ENCODE measurements at places on chromosomes 5 and 9.
A peak's percentile ranks its signal among the peaks of the same experiment; 100 is the strongest.

DNA sequence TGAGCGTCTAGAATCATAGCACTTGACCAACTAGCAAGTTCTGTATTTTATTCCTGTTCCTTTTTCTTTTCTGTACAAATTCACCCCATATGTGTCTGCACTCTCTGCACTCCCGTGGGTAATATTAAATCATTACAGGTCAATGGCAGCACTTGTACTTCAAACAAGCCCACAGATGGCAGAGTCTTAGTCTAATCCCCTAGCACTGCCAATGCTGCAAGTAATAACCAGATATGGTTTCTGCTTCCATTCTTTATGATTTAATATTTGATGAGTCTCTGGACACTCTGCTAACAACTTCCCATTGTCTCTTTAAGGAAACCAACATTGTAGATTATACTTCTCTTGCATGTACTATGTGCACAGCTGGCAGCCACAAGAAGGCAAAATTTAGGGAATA, 343.8 kb upstream of the CHD1 start:
- DNase-seq: no peak

GRCh38 chr5:16178745-16179372, 732 bp downstream of the MARCHF11 start:
- DNase-seq: peak; percentile 7

GRCh38 chr5:42912184-42912798, 100.6 kb upstream of the SELENOP start:
- peak; percentile 39 for DNase-seq

DNA sequence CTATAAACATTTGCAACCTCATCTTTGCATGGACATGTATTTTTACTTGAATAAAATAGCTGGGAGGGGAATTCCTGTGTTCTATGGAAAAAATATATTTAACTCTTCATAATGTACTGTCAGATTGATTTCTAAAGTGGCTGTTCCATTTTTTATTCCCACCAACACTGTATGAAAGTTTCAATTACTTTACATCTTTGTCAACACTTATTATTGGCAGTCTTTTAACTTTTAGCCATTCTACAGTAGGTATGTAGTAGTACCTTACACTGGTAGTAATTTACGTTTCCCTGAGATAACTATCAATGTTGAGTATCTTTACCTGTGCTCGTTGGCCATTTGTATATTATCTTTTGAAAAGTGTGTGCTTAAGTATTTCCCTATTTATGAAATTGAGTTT, 429.7 kb downstream of the KIAA0825 start:
- DNase-seq: no peak

GRCh38 chr5:55997742-55998351, 3.1 kb upstream of the IL6ST start:
- DNase-seq: no peak

DNA sequence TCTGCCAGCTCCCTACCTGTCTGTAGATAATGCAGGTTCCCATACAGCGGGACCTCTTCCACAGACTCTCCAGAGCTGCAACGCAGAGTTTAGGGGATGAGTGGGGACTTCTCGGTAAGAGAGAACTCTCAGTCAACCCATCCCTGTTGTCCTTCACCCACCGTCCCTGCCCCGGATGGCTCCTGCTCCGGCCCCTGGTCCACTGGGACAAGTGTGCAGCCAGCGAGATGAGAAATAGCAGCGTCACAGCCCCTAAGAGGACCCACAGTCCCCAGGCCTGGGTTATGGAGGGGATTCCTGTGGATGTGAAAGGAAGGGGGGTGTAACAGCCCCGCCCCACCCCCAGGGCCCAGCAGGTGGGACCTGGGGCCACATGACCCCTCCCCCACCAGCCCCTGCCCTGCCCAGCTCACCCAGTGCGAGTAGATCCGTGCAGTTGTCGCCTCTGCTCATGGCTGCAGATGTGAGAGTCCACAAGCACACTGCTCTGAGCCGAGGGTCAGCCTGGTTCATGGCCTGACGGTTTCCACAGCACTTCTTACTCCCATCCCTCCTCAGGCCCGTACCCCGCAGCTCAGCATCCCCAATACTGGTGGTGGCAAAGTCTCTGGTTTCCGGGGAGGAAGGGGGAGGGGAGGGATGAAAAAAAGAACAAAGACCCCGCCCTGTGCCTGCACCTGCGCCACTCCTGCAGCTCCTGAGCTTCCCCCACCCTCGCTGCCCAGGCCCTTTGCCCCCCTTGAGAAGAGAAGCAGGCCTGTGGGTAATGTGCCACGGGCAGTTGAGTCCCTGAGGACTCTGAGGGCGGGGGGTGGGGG, at the start of gene SIT1:
Gene SIT1, minus strand, starts transcription at position 591 of the 818 bp plus-strand sequence. Its CDS starts 78 bp downstream, at position 513.
- no peak for DNase-seq

- DNase-seq: no peak
Observed at GRCh38 chr5:149640350-149640999, 59.2 kb downstream of the ARHGEF37 start.

DNA sequence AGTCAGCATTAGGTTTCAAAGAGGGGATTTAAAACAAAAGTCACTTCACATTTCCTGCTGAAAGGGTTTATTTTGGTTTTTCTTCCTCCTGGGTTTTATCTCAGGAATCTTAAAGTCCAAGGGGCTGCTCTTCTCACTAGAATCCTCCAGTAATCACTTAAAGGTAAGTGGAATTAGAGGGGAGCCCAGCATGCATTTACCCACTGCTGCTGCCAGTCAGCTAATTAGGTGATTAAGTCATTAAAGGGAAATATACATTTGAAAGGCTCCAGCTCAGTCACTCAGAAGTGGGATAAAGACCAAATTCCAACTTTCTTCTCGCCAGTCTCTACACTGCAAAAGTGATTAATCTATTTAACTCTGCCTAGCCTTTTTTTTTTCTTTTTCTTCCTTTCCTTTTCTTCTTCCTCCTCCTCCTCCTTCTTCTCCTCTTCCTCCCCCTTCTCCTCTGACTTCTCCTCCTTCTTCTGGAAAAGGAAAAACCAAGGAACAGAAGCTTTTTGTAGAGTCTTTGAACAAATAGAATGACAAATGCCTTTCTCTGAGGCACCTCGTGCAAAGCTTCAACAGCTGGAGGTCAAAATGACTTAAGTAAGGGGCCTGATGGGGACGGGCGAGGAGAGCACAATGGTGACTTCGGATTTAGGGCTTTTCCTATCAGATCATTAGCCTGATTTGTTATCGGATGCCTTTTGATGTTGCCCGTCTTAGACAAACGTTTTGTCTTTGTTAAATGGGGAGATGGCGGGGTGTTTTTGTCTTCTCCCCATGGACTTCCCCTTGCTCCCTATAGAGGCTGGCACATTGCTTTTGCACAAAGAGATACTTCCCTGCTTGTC, 617.6 kb downstream of the IRX1 start:
- no peak for DNase-seq

GRCh38 chr9:37117956-37118355, 2.4 kb upstream of the ZCCHC7 start:
- DNase-seq: no peak

GRCh38 chr9:91700475-91700874, 249.6 kb downstream of the ROR2 start:
- no peak for DNase-seq

DNA sequence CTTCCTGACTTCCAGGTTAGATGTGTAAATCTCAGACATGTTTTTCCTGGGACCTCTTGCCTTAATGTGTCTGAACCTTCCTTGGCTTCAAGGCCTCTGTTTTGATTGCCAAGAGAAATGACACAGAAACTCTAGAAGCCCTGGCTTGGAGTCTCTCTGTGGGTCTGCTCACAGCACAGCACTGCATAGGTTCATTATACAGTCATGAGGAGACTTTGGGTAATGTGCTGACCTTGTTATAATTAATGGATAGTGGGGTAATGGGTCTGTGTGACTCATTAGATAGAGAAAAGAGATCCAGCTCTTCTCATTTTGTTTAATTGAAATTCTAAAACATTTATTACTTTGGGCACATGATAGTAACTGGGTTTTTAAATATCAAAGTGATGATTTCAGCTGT, 175.8 kb upstream of the GLRA1 start:
- DNase-seq: no peak

DNA sequence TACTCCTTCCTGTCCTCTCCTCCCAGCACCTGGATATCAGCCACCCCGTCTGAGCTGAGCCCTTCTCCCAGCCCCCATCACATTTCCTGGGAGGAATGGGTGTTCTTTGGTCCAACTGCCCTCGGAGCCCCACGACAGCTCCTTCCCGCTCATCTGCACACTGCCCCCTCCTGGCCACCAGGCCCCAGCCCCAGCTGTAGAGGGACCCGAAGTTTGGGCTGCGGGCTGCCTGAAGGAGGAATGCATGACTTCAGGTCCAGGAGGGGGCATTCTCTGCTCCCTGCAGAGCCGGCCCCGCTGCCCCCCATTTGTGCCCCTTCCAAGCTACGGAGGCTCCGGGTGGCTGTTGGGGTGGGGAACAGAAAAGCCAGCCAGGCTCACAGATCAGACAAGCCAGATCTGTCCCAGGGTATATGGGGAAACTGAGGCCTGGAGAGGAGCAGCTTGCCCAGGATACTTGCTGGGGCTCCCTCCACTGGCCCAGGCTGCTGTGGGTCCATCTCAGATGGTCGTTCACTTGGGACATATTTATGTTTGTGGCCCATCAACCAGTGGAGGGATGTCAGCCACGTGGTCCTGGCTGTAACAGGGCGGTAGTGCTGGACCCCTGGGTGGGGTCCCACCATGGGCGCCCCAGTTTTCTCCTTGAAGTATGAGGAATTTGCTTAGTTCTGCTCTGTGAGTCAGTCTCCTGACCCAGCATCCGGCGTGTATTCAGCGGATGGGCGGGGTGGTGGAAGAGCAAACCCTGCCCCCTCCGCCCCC, 33.1 kb downstream of the DAB2IP start:
- peak; percentile 19 for DNase-seq

- DNase-seq: no peak
Observed at GRCh38 chr5:179273073-179273435, 72.2 kb downstream of the ADAMTS2 start.

DNA sequence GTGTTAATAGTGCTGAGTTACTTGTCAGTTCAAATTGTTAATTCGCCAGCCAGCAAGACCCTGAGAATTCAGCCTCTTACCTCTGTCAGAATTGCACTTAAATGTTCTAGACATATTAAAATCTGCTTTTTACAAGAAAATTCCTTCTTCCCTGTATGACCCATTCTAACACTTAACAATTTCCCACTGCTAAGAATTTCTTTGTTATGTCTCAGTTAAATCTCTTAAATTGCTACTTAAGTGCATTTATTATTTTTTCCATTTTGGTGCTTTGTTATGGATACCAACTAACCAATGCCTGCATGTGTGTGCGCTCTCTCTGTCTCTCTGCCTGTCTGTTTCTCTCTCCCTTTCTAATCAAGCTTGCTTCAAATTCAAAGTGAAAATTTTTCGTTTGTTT, 44.9 kb downstream of the IZUMO3 start:
- DNase-seq: no peak

DNA sequence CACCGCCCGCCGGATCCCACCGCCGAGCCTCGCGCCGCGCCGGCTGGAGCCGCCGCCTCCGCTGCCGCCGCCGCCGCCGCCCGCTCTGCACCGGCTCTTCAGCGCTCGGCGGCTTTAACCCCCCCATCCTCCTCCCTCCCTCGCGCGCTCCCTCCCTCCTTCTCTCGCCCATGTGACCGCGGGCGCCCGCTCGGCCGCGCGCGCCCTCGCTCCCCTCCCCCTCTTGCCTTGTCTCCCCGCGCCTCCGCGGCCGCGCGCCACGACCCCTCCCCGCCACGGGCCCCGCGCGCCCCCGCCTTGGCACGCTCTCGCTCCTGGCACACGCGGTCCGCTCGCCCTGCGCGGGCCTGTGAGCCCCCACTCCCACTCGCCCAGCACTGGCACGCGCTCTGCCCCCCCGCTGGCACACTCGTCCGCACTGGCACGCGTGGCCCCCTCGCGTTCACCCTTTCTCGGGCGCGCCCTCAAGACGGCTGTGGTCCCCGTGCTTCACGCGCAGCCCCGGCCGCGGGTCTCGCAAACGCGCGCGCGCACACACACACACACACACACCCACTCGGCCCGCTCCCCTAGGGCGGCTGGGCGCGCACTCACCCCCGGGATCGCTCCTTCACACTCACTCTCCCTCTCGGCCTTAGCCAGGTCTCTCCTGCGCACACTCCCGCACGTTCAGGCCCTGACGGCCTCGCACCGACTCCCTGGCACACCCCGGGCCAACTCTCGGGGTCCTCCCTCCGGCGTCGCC, at the start of gene CNTFR:
Gene CNTFR, minus strand, starts transcription at position 89 of the 745 bp plus-strand sequence. CDS start 20,743 bp downstream, outside the sequence.
- no peak for DNase-seq

GRCh38 chr9:94490465-94490864, 64.4 kb upstream of the PCAT7 start:
- DNase-seq: no peak

DNA sequence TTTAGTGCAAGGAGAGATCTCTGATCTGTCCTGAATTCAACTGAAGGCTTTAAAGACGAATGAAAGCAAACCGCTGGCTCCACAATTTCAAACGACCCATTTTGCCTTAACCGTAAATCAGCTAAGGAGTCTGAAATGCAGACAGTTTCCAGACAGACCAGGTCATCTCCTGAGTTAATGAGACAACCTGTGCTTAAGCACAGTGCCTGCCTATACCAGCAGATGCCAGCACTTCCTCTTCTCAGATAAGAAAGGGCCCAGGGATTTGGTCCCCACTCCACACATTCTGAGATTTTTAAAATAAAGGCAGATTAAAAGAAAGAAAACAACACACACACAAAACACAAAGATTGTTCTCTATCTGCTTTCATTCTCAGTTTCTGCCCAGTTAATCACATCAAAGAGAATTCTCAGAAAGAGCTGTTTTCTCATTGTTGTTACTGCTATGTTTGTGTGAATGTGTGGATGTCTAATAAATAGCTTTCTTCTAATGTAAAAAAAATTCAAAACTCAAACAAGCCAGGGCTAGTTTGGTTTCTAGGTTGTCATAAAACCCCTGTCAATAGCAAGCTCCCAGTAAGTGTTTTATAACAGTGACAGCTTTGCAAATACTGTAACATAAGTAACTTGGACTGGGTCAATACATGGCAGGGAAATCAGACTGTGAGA, 157.7 kb upstream of the SLC24A2 start:
- DNase-seq: peak; percentile 34

GRCh38 chr9:119701651-119702050, 332.4 kb upstream of the BRINP1 start:
- no peak for DNase-seq

GRCh38 chr5:142233083-142234032, 91.5 kb downstream of the SPRY4 start:
- no peak for DNase-seq

DNA sequence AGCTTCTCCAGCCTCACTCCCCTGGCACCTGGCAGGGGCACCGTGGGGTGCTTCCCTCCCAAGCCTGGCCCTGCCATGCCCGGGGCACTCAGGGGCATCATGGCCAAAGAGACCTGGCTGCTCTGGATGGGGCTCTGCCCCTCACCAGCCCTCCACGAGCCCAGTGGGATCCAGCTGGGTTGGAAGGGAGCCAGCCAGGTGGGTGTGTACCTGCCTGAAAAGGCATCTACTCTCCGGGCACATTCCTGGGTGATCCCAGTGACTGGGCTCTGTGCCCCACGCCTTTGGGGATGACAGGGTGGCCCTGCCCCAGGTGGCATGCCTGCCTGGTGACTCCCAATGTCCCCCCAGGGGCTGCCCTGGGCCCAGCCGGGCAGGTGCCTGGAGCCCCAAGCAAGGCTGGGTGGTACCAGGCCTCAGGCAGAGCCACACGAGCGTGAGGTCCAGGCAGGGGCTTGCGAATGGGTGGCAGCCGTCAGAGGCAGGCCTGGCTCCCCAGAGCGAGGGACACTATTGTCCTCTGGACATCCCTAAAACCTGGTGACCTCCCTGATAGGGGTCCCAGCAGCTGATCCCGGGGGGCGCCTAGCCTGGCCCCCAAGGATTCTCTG, 777 bp downstream of the GPSM1 start:
- no peak for DNase-seq

All from fibroblast of gingiva (primary cell).